ENCODE measurements at places on chromosomes 5 and 9.

DNA sequence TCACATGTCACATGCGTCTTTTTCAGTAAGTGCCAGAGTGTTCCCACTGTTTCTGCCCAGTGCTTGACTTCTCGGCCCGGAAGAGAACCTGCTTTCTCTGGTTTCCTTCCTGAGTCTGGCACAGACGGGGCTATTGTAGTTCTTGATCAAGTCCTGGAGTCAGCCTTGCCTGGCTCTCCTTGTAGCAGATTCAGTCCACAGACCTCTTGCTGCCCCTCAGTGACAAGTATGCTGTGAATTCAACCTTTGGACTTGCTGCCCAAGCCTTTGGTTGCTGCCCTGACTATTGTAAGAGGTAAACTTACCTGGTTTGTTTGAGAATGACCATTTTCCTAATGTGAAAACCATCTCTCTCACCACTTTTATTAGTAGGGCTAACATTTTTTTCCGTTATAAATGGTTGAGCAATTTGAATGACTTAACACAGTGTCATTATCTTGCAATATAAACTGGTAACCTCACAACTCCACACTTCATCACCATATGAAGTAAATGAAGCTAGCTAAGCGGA, 24.7 kb downstream of the ZBTB34 start:
- no peak for DNase-seq

- no peak for DNase-seq
Observed at GRCh38 chr5:171965745-171966144, 40.7 kb downstream of the FBXW11 start.

GRCh38 chr9:123680352-123680751, 249.6 kb downstream of the DENND1A start:
- no peak for DNase-seq

GRCh38 chr9:125990186-125990792, 243.1 kb downstream of the PBX3 start:
- no peak for DNase-seq

- DNase-seq: no peak
Observed at GRCh38 chr5:31211098-31211497, 17.6 kb downstream of the CDH6 start.

- no peak for DNase-seq
Observed at GRCh38 chr5:110896901-110897300, 158.1 kb downstream of the SLC25A46 start.

DNA sequence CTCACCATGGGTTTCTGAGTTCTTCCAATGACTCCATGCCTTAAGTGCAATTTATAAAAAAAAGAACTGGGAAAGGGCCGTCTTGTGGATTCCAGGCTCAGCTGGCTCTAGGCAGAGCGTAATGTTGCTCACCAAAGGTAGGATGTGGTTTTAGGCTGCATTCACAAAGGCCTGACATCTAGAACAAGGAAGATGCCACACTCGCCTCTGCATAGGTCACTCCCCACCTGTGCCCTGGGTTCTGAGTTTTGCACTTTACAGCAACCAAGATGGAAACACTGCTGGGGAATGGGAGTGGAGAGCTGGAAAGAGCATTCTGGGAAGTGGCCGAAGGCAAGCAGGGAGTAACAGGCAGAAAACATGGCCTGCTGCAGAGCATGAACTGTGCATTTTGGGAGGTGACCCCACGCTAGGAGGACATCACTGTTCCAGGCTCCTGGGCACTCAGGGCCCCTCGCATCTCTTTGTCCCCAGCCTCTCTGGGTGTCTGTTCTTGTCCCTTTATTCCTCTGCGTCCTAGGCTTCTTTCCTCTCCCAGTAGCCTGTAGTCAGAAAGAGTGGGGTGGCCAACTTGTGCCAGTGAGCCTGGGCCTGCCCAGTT, 12.3 kb downstream of the FCN2 start:
- DNase-seq: no peak

DNA sequence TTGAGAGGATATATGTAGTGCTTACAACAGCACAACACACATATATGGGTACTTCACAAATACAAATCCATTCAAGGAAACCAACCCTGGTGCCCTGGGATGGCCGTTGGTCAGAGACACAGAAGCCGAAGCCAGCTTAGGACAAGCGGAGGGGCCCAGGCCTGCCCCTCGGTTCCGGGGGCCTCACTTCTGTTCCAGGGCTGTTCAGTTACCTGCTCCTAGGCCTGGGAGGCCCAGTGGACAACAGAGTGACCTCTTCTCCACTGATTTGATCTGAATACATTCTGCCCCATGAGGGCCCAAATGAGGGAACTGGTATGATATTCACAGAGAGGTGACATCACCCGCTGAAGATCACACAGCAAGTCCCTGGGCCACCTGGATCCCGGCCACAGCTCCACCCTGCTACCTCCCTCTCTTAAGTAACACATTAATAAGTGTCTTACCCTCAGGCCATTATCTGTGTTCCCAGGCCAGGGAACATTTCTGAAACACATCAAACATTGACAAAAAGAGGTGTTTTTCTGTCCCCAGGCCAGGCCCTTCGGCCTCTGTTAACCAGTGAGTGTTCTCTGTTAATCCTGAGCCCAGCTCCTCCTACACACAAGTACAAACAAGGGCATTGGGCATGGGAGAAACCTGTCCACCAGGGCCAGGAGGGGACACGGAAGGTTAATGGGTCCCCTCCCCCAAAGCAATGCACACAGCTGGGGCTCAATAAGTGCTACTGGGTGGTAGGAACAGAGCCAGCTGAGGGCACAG, 4.5 kb upstream of the GRHPR start:
- no peak for DNase-seq

- DNase-seq: no peak
Observed at GRCh38 chr9:105295201-105295550, 50.7 kb downstream of the SLC44A1 start.

- no peak for DNase-seq
Observed at GRCh38 chr5:3354606-3355005, 241.0 kb upstream of the IRX1 start.

DNA sequence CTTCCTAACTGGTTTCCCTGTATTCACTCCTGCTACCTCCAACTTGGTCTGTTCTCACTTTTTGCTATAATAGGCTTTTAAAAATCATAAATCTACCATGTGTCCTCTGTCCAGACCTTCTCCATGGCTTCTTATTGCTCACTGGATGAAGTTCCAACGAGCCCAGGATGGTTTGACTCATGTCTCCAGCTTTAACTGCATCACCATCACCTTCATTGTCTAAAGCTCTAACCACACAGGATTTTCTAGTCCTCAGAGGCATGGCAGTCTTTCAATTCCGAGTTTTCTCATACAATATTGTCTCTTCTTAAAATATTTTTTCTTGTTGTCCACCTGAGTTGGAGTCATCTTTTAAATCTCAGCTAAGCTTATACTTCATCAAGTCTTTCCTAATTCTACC, 49.3 kb downstream of the PDCD1LG2 start:
- no peak for DNase-seq

- DNase-seq: no peak
Observed at GRCh38 chr9:136429075-136429628, 10.5 kb downstream of the INPP5E start.

DNA sequence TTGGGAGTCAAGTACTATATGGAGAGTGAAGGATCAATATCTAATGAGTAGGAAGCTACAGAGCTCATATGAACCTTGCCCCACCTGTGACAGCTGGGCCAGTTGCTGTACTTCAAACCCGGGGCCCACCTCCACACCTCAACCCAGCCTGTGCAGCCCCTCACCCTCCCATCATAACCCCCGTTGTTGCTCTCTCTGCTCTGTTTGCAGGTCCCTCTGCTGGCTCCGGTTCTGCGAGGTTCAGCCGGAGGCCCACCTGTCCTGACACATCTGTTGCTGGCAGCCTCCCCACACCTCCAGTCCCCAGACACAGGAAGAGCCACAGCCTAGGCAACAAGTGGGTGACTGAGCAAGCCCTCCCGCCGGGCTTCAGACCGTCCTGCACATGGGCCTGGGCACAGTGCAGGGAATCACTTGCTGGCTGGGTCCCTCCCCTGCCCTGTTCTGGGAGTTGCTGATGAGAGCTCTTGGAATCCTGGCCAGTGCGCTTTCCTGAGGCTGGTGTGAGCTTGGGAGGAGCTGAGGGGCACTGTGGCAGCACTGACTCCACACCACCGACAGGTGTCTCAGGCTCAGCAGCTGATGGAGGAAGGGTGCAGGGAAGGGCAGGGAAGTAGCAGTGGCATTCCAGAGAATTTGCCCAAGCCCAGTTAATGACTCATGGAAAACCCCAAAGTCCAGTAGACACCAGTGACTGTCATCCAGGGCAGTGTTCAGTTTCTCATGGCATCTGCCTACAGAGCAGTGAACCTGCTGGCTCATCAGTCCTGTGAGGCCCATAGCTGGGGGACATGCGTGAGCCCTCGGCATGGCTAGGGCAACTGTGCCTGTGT, 69.5 kb upstream of the GARNL3 start:
- no peak for DNase-seq

DNA sequence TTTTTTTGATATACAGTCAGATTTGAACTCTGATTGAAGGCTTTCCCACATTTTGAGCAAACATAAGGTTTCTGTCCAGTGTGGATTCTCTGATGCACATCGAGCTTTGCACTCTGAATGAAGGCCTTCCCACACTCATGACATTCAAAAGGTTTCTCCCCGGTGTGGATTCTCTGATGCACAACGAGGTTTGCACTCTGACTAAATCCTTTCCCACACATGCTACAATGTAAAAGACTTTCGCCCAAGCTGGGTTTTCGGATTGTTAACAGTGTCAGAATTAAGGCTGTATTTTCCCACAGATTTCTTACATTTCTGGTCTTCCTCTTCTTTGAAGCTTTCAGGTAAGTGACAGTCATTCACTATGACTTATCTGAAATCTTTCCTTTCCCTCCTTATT, 44.3 kb downstream of the GHR start:
- DNase-seq: no peak

DNA sequence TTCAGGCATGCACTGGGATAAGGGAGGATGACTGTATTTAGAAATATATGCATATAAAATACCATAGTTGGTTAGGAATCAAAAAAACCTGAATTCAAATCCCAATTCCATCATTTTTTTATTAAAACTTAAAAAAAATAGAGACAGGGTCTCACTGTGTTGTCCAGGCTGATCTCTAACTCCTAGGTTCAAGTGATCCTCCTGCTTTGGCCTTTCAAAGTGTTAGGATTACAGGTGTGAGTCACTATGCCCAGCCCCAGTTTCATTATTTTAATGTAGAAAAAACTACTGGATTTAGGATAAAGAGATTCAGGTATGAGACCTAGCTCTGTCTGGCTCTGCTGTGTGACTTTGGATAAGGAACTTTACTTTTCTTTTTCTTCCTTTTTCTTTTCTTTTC, 3.3 kb upstream of the LARP1 start:
- DNase-seq: no peak

DNA sequence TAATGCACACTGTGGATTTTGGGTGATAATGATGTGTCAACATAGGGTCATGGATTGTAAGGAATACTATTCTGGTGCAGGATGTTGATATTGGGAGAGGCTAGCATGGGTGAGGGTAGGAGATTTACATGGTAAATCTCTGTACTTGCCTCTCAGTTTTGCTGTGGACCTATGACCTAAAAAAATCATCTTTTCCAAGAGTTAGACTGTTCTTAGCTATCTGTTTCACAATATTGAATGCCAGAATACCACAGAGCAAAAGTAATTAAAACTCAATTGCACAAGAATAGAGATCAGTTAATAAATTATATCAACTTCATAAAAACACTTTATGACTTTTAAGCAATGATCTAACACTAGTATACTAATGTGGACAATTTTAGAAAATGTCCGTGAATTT, 651.6 kb downstream of the HTR1A start:
- DNase-seq: no peak

GRCh38 chr5:135894276-135894675, 1.4 kb downstream of the IL9 start:
- no peak for DNase-seq

DNA sequence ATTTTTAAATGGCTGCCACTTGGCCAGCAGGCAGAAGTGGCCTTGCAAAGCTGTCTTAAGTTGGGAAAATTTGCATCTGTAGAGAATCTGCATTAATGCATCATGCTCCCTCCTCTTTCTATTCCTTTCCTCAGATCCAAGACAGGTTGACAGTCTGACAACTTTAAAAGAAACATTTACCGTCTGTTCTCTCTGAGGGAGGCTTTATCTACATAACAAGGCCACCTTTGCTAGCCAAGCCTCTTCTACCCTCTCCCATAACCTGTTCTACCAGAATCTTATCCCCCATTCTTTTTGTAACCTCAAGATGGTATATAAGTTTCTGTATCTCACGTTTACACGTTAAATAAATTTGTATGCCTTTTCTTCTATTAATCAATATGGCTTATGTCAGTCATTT, 271.9 kb downstream of the OSTF1 start:
- DNase-seq: no peak

DNA sequence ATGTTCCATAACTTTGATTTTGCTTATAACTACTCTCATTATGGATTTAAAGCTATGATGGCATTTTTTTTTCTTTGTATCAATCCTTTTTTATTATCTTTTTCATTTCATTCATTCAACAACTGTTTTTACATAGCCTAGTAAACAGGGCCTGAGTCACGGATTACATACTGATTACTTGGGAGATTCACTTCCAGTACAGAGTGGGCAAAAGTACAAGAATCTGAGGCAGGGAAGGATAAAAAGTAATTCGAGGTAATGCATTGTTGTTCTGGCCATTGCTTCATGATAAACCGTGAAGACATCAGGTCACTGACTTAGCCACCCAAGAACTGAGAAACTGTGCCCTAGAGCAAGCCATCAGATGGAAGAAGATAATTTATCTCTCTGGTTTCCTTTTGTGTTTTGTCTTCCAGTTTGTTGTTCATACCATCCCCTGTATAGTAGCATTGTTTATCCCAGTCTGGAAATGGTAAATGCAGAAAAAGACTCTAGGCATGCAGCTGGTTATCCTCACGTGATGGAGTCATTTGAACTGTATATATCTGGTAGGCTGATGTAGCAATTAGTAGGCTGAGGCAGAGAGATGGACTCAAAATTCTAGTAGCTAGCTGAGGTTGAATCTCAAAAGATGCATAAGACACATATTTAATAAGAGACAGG, 145.6 kb downstream of the CNTLN start:
- no peak for DNase-seq

DNA sequence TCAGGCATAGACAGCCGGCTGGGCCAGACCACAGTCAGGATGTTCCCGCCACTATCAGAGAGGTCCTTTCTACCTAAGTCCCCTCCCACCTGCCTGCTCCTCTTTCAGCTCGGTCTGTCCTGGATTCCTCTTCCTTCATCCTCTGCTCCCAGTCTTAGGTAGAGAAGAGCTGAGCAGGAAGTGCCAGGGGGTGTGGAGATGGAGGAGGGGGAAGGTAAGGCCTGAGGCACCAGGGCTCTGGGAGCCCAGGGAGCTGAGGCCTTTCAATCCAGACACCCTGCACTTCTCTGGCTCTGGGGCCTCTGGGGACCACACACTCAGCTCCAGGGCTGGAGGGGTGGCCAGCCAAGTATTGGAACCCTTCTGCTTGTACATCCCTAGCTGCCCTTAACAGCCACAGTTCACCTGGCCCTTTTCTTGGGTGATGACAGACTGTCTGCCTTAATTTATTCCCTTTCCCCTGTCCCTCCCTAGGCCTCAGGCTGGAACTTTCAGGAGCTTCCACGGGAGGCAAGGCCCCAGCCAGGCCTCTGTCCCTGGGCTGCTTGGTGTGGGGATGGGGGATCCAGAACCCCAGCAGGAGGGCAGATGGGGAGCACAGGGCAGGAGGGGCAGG, 15.6 kb downstream of the IRF1 start:
- no peak for DNase-seq

All from renal cortex interstitium (tissue), 15 donors.